ENCODE measurements at places on chromosomes 4 and X. TPM values are rescaled to one million over a fixed set of nuclear protein-coding genes. Genes with fewer than 3 reads are reported as not detected.

DNA sequence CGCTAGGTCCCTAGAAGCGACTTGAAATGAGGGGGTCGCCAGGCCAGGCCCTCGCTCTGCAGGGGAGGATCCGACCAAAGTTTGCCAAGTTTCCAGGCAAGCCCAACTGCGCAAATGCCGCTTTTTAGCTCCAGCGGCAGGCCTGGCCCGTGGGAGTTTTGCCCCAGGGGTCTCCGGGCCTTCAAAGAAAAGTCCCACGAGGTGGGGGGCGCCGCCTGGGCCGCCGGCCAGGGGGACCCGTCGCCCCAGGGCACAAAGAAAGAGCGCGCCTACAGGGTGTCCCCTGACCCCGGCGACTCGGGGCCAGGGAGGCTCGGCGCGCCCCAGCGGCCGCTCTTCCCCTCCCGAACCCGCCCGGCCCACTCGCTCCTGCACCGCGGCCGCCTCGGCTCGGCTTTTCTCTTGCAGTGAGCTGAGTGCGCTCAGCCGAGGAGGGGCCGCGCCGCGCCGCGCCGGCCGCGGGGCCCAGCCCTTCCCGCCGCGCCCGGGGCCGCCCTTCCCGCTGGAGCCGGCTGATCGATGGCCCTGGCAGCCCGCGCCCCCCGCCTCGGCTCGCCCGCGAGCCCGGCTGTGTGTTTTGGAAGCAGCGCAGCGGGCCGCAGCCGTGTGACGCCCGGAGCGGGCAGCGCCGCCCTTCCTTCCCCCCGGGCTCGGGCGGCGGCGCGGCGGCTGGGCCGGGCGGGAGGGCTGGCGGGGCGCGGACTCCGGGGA lies 754 bp upstream of the KLF3 start:
- H3K4me3 ChIP-seq, result peak overlapping the region; percentile 75
- peak; percentile 83 for DNase-seq
- H3K4me1 ChIP-seq, result peaks cover 8% of the 10 kb centered on the region
- H3K27me3 ChIP-seq, result no peaks in the 10 kb centered on the region
- no peaks in the 10 kb centered on the region for H3K36me3 ChIP-seq

GRCh38 chr4:109026588-109026987 lies 263.7 kb upstream of the ETNPPL start:
- no peaks in the 10 kb centered on the region for H3K27me3 ChIP-seq
- no peak overlapping the region for H3K4me3 ChIP-seq
- no peaks in the 10 kb centered on the region for H3K36me3 ChIP-seq
- H3K27ac ChIP-seq, result no peak overlapping the region
- no peak for DNase-seq

DNA sequence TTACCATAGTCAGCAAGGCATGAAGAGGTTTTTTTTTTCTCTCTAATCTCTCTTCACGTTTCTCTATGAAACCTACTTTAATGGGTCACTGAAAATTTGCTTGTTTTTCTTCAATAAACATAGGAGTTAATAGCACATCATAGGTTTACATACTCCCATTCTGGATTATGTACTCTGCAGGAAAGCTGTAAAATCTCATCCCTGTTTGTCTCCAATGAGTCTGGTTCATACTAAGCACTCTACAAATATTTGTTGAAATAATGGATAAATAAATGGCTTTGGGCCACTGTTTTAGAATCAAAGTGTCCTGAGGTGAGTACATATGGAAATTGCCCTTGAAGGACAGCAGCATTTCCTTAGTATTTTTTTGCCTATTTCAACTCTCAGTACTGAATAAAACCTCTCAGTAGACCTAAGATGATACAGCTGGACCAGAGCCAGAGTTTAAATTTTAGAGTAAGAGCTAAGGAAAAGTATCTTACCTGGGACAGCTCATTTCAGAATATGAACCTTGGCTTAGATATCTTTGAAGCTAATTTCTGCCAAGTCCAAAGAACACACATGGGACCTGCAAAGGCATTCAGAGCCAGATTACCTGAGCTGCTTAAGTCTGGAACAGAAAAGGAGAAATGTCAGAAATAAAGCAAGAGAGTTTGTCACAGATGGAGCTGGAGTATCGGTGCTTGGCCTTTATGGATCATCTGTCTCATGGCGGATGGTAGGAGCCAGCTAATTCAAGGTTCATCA lies 34.4 kb downstream of the PF4 start:
- H3K4me3 ChIP-seq, result no peak overlapping the region
- no peaks in the 10 kb centered on the region for H3K4me1 ChIP-seq
- H3K27me3 ChIP-seq, result peaks cover 88% of the 10 kb centered on the region
- H3K27ac ChIP-seq, result no peak overlapping the region
- H3K36me3 ChIP-seq, result no peaks in the 10 kb centered on the region
- no peak for DNase-seq

DNA sequence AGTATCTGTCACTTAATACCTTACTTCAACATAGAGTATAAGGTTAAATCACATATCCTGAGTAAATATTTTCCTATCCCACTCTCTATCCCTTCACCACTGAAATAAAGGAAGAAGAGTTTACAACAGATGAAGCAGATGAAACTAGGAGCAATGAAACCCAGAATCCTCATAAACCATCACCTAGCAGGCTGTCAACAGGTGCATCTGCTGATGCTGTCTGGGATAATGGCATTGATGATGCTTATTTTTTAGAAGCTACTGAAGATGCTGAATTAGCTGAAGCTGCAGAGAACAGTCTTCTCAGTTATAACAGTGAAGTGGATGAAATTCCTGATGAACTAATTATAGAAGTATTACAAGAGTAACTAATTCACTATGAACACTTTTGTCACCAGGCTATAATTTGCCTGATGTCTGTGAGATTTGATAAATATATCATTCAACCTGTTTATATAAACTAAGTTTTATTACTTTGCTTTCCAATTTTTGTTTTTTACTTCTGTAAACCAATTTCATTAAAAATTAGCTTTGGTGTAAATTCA lies 39.4 kb downstream of the CENPU start:
- no peaks in the 10 kb centered on the region for H3K4me1 ChIP-seq
- H3K4me3 ChIP-seq, result no peak overlapping the region
- no peaks in the 10 kb centered on the region for H3K27me3 ChIP-seq
- DNase-seq, result no peak
- peaks cover 43% of the 10 kb centered on the region for H3K36me3 ChIP-seq
- H3K27ac ChIP-seq, result no peak overlapping the region

DNA sequence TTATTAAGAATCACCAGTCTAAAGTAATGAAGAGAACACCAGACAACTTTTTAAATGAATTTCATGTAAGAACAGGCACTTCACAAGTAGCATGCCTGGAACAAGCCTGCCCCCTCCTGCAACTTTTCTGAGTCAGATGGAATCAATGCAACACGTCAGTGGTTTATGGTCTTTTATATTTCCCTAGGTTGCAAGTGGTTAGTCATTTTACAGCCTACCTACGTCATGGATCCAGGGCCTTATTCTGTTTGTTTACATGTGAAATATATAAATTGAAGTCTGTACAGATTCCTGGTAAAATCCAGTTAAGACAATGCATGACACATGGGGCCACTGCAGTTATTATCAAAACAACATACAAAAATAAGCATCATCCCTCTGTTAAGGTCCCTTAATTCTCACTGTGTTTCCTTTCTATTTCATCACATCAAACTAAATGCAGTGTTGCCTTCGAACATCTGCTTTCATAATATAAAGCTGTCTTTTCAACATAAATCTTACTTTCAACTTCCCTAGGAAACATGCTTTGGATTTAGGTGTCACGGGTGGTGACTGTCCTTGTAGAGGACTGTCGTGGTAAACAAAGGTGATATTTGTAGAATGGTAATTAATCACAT lies 309.3 kb downstream of the FRMPD4 start:
- DNase-seq, result no peak
- no peaks in the 10 kb centered on the region for H3K4me1 ChIP-seq
- H3K27ac ChIP-seq, result no peak overlapping the region
- H3K27me3 ChIP-seq, result no peaks in the 10 kb centered on the region
- H3K36me3 ChIP-seq, result no peaks in the 10 kb centered on the region

DNA sequence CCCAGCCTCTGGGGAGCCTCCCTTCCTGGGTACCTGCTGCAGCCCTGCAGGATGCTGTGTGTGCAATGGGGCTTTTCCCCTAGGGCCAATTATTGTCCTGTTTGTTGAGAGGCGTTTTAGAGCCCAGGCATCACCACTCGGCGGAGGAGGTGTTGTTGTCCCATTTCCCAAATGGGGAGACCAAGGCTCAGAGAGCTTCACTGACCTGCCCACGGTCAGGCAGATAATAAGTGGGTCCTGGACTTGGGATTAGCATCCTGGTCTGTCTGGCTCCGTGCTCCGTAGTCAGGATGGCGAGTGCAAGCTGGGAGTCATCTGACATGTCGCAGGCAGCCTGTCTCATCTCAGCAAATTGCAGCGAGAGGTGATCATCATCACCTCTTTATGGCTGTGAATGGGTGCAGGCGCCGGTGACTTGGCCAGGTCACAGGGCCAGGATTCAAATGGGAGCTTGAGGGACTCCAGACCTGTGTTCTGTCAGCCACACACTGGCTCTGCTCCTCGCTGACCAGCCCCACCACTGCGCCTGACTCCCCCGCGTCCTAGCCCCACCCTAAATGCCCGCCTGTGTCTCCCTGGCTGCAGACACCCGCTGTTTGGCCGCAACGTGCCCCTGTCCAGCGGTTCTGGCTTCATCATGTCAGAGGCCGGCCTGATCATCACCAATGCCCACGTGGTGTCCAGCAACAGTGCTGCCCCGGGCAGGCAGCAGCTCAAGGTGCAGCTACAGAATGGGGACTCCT lies 16.6 kb downstream of the HTRA3 start:
- no peak overlapping the region for H3K4me3 ChIP-seq
- no peak overlapping the region for H3K27ac ChIP-seq
- H3K4me1 ChIP-seq, result no peaks in the 10 kb centered on the region
- H3K36me3 ChIP-seq, result no peaks in the 10 kb centered on the region
- H3K27me3 ChIP-seq, result no peaks in the 10 kb centered on the region

- DNase-seq, result no peak
- no peak overlapping the region for H3K4me3 ChIP-seq
- H3K27ac ChIP-seq, result no peak overlapping the region
- peaks cover 3% of the 10 kb centered on the region for H3K4me1 ChIP-seq
- H3K27me3 ChIP-seq, result no peaks in the 10 kb centered on the region
Observed at GRCh38 chrX:38750551-38750950, 50.7 kb upstream of the MID1IP1 start.

GRCh38 chrX:125895518-125895917 lies 270.6 kb downstream of the DCAF12L2 start:
- H3K27me3 ChIP-seq, result no peaks in the 10 kb centered on the region
- H3K4me1 ChIP-seq, result no peaks in the 10 kb centered on the region
- DNase-seq, result no peak
- H3K36me3 ChIP-seq, result no peaks in the 10 kb centered on the region

- no peaks in the 10 kb centered on the region for H3K4me1 ChIP-seq
- DNase-seq, result no peak
- H3K27ac ChIP-seq, result no peak overlapping the region
- H3K36me3 ChIP-seq, result no peaks in the 10 kb centered on the region
- no peak overlapping the region for H3K4me3 ChIP-seq
- H3K27me3 ChIP-seq, result no peaks in the 10 kb centered on the region
Observed at GRCh38 chrX:155747520-155747919, 133.6 kb upstream of the VAMP7 start.

GRCh38 chr4:89720981-89721380 lies 116.0 kb downstream of the SNCA start:
- H3K27ac ChIP-seq, result no peak overlapping the region
- no peaks in the 10 kb centered on the region for H3K27me3 ChIP-seq

GRCh38 chr4:150230561-150230960 lies 152.3 kb downstream of the DCLK2 start:
- DNase-seq, result peak; percentile 20
- no peaks in the 10 kb centered on the region for H3K36me3 ChIP-seq
- H3K4me1 ChIP-seq, result no peaks in the 10 kb centered on the region
- H3K4me3 ChIP-seq, result no peak overlapping the region
- no peak overlapping the region for H3K27ac ChIP-seq
- H3K27me3 ChIP-seq, result no peaks in the 10 kb centered on the region

GRCh38 chr4:8728536-8729407 lies 136.2 kb downstream of the CPZ start:
- no peak overlapping the region for H3K27ac ChIP-seq
- H3K4me1 ChIP-seq, result no peaks in the 10 kb centered on the region

DNA sequence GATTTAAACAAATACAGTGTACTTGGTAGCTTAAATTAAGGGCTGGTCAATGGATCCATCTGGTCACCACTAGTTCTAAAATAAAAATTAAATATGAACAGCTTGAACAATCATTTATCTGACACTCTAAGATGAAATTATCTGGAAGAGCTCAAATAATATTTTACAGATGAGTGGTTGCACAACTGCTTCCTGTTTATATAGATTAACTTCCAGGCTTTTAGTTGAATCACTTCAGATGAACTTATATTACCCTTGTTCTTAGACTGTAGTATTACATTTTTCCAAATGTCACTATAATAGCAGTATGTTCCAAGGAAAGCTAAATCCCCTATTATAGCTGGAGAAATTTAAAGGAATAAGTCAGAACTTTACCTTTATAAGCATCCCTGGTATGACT lies 92.4 kb upstream of the SMIM10 start:
- no peaks in the 10 kb centered on the region for H3K4me1 ChIP-seq
- no peak overlapping the region for H3K4me3 ChIP-seq
- H3K36me3 ChIP-seq, result peaks cover 22% of the 10 kb centered on the region
- H3K27ac ChIP-seq, result no peak overlapping the region
- H3K27me3 ChIP-seq, result no peaks in the 10 kb centered on the region

DNA sequence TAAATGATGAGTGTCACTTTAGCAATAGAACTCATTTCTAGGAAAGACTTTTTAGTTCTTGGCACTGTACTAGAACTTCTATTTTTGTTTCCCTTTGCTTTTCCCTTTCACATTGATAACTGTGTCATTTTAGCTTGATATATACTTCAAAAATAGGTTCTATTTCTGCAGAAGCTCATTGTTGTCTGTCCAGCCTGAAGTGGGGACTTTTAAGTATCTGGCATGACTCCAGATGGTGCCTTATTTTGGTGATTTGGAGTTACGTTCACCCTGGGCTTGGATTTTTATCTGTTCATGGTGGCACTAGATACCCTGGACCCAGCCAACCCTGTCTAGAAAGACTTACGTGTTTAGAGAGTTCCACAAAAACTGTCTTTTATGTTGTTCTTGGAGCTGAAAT lies 3.4 kb downstream of the ABHD18 start:
- H3K4me1 ChIP-seq, result no peaks in the 10 kb centered on the region
- no peak overlapping the region for H3K27ac ChIP-seq
- no peaks in the 10 kb centered on the region for H3K27me3 ChIP-seq
- H3K36me3 ChIP-seq, result peaks cover 5% of the 10 kb centered on the region

DNA sequence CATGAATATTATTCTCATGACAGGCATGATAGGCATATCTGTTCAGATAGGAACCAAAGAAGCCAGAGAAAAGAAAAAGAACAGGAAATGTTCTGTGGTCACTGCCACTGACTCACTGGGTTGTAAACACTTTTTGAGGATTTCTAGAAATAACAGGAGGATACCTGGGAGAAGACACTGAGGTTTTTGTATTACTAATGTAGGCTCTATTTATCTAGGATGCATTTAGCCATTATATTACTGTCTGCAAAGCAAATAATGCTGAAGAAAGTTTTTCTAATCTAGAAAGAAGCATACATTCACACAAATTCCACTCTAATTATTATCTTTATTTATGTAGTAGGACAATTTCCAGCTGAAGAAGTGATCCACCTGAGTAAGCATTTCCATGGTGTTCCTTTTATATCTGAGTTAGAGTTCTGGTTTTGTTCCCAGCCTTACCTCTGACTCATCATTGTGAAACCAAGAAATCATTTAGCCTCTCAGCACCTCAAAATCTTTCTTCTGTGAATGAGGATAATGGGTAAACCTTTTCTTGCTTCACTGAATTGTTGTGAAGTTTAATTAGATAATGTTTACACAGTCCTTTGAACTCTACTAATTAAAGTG lies 40.2 kb upstream of the EPGN start:
- H3K27ac ChIP-seq, result no peak overlapping the region
- H3K4me1 ChIP-seq, result no peaks in the 10 kb centered on the region
- no peak overlapping the region for H3K4me3 ChIP-seq
- no peaks in the 10 kb centered on the region for H3K36me3 ChIP-seq

Gene HSFX3
- not detected for total RNA-seq

Gene HSFX4
- total RNA-seq, result not detected

Gene SMIM10L2A
- total RNA-seq, result 3.6 TPM

Gene SSX4
- total RNA-seq, result 1.6 TPM

Data from endodermal cell (in vitro differentiated cells).